Stimulated activated CD4-positive, alpha-beta T cell treated with anti-CD3 and anti-CD28 coated beads, Interleukin-12 subunit alpha, Interleukin-12 subunit beta, amount 100 ng/mL, for 24 hours (primary cell): ENCODE measurements at places on chromosomes 4 and X.

- no peak for DNase-seq
Observed at GRCh38 chr4:109914322-109914721, 1.6 kb downstream of the EGF start.

- no peak for DNase-seq
Observed at GRCh38 chr4:134747108-134747805, 545.7 kb upstream of the PABPC4L start.

DNA sequence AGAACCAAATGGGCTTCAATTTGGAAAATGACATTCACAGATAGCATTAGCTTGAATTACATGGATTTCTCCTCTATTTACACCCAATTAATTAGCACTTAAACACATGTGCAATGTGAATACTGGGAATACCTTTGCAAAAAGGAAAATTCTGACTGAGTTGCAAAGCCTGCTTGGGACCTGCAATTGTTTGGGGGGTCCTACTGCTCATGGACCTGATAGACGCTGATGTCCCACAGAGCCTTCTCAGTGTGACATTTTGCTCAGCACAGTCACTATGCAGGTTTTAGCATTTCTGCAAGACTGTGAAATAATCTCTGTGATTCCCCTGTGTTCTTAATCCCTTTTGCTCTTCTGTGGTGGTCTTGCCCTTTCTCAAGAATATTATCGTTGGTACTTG lies 101.2 kb upstream of the PGRMC2 start:
- no peak for DNase-seq

GRCh38 chr4:116913451-116913850 lies 171.9 kb downstream of the TRAM1L1 start:
- no peak for DNase-seq

DNA sequence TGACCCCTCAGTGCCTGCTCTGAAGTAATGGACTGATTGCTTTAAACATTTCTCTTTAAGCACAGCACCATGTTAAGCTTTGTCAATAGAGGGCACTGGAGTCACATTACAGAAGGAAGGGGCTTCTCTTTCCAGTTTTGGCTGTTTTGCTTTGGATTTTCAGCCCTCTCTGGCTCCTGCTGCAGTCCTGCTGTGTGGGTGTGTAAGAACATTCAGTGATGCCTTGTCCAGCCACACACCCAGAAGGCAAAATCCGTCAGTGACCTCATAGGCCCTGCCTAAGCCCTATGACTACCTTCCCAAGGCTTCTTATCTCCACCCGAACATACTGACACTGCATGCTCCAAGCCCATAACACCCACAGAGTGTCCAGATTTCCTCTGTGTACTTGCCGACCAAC lies 215.3 kb upstream of the CTSO start:
- DNase-seq = no peak

DNA sequence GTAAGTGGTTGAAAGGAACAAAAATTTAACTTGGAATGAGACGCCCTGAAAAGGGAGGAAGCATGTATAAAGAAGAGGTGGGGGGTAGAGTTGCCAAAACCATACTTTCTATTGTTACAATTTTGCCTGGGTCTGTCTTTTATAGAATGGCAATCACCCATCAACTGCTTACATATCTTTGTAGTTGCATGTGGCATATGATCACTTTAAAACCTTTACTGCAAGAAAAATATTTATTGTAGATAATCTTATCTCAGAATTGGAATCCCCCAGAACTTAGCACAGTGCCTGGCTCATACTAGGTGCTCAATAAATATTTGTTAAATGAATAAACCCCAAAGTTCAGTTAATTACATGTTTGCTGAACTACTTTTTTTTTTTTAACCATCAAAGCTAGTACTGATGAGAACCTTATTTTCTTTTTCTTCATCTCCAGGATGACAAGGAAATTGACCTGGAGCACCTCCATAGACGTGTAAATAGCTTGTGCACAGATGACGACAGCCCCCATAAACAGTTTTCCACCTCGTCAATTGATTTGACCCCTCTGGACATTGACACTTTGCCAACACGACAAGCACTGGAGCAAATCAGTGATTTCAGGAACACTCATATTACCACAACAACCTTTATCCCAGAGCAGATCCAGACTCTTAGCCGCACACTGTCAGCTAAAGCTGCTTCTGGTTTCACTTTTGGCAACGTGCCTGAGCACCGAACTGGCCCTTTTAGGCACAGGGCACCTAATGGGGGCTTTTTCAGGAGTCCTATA lies 56.7 kb upstream of the ATOH1 start:
- DNase-seq = no peak

DNA sequence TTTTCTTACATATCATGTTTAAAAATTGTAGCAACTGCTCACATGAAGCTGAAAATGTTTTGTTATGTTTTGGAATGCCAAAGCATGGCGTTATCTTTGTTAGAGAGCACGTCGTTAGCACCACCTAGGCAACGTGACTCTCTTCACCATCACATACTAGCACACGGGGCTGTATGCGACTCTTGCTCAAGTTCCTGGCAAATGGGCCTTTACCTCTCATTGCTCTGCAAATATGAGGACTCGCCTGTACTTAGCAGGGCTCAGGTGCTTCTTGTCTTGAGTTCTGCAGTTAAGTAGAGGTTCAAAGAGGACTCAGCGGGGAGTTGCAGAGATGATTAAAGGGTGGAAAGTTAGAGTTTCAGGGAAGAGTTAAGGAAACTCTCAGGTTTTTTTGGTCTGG lies 59.4 kb downstream of the CLCN4 start:
- DNase-seq = no peak

- DNase-seq = no peak
Observed at GRCh38 chr4:48490012-48490679, at the start of gene ZAR1. Gene ZAR1, plus strand, starts transcription at chr4:48490252. Its CDS starts 40 bp downstream, at chr4:48490292.

DNA sequence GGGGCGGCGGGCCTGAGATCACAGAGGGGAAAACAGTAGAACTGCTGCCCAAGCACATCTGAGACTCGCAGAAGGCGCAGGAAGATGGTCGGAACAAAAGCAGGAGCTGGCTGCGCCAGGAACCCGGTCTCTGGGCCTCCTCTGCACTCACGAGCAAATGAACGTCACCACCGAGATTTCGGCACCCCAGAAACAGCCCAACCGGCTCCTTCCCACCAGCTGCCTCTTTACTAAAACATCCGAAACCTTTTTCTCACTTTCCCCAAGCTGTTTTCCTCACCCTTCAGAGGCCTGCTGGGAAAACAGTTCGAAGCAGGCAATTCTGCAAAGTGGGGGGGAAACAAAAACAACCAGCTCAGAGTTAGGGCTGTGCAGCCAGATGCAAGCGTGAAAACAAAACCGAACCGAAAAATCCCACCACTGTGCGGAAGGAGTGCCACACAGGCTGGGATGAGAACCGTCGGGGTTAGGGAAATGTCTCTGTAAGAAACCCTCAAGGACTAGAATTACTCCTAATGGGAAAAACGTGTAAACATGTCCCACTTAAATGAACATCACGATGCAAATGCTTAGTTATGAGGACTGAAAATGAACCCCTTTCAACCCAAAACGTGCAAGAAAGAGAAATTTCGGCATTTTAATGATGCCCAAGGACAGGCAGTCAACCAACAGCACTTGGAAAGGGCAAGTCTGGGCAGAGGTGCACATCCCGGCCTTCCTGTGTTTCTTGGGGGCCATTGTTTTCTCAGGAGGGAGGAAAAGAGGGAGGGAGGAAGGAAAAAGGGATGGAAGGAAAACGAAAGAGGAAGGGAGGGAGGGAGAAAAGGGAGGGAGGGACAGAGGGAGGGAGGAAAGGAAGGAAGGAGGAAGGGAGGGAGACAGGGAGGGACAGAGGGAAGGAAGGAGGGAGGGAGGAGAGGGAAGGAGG lies 15.8 kb downstream of the DHRSX start:
- no peak for DNase-seq

- no peak for DNase-seq
Observed at GRCh38 chr4:120105472-120105871, 38.8 kb upstream of the MAD2L1 start.

- DNase-seq = no peak
Observed at GRCh38 chr4:118326585-118326984, 26.2 kb downstream of the PRSS12 start.

- DNase-seq = no peak
Observed at GRCh38 chrX:24760363-24761000, 66.8 kb downstream of the POLA1 start.

- no peak for DNase-seq
Observed at GRCh38 chr4:78297116-78297800, 240.1 kb downstream of the FRAS1 start.

GRCh38 chrX:115408771-115409400 lies 119.4 kb downstream of the LUZP4 start:
- no peak for DNase-seq

DNA sequence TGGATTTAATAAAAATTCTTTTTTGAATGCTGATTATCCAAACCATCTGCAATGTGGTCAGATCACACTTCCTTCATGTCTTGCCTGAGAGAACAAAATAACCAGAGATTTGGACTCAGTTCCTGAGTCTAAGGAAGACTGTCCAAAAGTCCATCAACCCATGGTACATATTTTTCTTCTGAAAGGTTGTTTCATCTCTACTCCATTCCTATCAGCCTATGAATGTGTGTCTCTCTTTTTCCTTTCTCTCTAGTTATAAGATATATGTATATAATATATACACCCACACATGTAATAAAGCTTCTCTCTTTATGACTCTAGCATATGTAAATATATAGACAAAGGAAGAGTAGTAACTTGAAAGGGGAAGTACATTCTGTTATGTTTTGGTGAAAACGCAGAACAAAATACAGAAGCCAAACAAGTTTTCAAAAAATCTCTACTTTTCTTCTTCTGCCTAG lies 226.9 kb downstream of the ARHGAP24 start:
- DNase-seq = no peak

DNA sequence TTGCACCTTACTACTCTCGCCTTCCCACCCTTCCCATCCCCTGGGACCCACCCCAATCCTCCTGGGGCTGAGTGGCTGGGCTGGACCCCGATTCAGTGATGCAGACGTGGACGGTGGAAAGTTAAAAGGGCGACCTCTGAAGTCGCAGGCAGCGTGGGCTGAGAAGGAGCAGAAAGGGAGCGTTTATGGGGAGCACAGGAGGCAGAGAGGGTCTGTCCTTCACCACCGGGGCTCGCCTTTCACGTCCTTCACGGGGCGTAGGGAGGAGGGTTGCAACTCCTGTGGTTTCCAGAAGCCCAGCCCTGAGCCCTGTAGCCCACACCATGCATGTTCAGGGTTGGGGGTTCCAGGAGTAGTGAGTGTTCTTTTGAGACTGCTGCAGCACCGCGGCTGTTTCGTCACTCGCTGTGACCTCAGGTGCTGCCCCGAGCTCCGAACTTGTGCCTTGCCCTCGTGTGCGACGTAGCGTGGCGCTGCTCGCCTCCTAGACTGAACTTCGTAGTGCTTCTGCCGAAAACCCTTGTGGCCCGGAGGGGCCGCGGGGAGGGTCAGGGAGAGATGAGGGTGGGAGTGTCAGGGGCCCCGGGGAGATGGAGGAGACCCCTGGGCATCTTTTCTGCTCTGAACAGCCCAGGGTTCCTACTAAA lies 1.6 kb downstream of the NHS start:
- no peak for DNase-seq

DNA sequence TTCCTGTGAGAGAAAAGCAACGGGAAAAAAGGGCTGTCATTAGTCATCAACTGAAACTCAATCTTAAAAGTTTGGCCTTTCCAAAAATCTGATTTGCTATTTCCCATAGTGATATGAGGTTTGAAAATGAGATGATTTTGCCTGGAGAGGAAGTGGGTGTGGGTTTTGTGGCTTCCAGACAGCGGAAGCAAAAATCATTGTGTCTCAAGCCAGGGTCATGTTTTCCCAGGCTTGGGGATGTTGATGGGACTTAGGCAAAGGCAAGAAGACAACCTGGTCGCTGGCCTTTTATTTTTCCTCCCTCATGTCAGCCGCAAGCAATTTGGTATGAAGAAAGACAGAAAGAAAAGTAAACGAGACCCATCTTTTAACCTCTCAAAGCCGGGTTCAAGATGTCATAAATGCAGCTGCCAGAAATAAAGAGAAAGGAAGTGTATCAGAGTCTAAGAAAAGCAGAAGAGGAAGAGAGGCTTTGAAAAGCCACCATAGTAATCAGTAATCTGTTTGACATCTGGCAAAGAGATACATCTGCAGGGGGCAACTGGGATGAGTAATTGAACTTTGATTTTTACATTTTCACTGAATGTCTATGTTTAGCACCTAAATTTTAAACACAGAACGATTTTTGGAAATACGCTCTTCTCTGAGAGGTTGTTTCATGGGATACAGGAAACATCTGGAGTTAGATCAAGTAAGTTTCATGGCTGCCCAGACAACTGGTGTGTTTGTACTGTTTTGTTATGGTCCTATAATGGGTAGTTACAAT lies 521.6 kb upstream of the SLIT2 start:
- no peak for DNase-seq

GRCh38 chr4:140223056-140223810 lies 69.2 kb upstream of the MAML3 start:
- DNase-seq = no peak

- no peak for DNase-seq
Observed at GRCh38 chr4:85527815-85528214, 52.9 kb downstream of the ARHGAP24 start.

DNA sequence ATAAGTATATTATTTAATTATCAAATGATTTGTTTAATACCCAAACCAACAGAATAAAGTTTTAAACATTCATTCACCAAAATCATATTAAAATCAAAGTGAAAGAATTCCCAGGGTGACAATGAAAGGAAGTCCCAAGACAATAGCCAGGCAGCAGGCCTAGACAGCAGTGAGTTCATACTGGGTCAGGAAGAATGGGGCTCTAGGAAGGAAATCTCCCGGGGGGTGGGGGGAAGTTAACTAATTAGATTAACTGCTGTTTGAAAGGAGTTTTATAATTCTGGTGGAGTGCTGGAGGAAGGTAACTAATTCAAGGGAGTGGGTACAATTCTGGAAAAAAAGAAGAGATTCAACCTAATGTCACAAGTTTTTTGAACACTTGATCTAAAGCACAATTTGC lies 104.1 kb downstream of the ZAR1 start:
- no peak for DNase-seq

DNA sequence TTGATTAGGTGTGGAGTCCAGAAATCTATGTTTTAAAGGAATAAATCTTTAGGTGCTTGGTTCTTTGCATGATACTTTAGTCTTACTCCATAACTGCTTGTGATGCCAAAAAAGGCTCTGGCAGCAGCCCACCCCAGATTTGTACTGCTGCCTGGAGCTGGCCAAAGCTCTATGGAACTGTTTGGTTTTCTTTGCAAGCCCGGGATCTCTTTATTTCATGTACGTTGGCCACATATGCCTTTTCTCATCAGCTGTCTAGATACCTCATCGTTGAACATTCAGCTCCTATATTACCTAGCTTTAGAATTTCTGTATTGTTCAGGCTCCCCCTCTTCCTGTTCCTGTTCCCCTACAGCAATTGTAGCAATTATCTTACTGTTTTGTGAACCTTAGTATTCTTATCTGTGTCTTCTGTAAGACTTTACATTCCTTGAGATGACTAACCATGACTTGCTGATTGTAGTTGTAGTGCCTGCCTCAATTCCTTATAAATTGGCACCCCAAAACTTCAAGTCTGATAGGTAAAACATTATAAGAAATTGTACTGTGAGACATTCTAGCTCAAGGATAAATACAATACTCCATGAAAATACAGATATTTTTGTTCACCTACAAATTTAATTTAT lies 199.4 kb upstream of the GPRIN3 start:
- no peak for DNase-seq
